ENCODE measurements at places on chromosomes 16 and 17.

GRCh38 chr16:51815523-51815922, 664.5 kb upstream of the SALL1 start:
- DNase-seq, result no peak

GRCh38 chr16:22031483-22032083, 23.7 kb downstream of the MOSMO start:
- no peak for DNase-seq

GRCh38 chr17:77542011-77542410, 401.2 kb downstream of the SEC14L1 start:
- no peak for DNase-seq

GRCh38 chr17:33583518-33584417, 290.7 kb upstream of the ASIC2 start:
- no peak for DNase-seq

- DNase-seq, result no peak
Measured at GRCh38 chr17:983921-984320, 4.3 kb upstream of the NXN start.

GRCh38 chr17:69227541-69227940, 1.1 kb downstream of the ABCA10 start:
- no peak for DNase-seq

GRCh38 chr17:40500190-40500589, 1.2 kb downstream of the TNS4 start:
- DNase-seq, result no peak
